ENCODE measurements at places on chromosomes 13 and 19.

DNA sequence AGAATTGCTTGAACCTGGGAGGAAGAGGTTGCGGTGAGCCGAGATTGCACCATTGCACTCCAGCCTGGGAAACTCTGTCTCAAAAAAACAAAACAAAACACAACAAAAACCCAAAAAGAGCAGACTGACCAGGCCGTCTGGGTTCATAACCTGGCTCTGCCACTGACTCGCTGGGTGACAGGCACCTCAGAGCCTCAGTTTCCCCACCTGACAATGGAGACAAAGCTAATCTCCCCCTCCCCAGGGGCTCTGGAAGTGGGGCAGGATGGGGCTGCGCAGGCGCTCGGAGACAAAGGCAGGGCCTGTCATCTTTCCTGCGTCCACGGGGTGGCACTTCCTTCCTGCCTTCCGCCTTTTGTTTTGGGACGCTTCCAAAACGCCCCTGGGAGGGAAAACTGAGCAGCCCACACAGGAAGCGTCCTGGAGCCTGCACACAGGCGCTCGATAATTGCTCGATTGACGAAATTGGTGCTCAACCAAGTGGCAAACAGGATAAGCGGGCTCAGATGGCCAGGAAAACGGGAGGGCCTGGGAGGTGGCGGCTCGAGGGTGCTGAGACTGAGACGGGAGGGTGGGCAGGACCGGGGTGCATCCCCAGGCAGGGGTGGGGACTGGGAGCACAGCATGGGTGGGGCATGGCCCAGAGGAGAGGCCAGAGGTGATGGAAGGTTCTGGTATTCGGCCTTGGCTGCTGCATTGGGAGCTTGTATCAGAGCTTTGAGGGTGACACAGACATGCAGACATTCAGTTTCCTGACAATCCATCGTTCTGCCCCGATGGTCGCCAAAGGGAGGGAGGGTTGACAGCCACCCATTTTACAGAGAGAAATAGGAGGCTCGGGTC is 17.8 kb downstream of the SPC24 start:
- peak; percentile 61 for DNase-seq

- no peak for DNase-seq
Measured at GRCh38 chr13:29471551-29471950, 123.9 kb downstream of the SLC7A1 start.

- DNase-seq, result no peak
Measured at GRCh38 chr19:13729859-13730258, 34.5 kb upstream of the MRI1 start.

GRCh38 chr13:23506071-23506806 is 64.0 kb upstream of the TNFRSF19 start:
- DNase-seq, result no peak

- DNase-seq, result no peak
Measured at GRCh38 chr19:35774274-35775045, 904 bp upstream of the ARHGAP33 start.

- no peak for DNase-seq
Measured at GRCh38 chr19:46639358-46640182, 3.6 kb upstream of the GNG8 start.

- DNase-seq, result no peak
Measured at GRCh38 chr13:29943686-29944085, 93.3 kb upstream of the UBL3 start.

DNA sequence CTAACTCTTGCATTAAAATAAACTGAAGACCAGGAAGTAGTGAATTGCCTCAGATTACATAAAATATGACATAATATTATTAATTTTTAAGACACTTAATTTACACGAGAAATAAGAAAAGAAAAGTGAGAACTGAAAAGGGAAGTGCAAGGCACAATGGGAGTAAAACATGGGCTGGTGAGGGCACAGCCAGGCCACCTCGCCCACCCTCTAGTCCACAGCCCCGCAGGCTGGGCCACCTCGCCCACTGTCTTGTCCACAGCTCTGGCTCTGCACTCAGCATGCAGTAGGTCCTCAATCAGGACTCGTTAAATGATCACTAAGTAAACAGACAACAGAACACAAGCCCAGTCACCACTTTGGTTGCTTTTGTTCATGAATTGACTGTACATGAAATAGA is 67.8 kb upstream of the ARHGEF7 start:
- no peak for DNase-seq

GRCh38 chr19:38475176-38475575 is 41.7 kb downstream of the RYR1 start:
- no peak for DNase-seq

DNA sequence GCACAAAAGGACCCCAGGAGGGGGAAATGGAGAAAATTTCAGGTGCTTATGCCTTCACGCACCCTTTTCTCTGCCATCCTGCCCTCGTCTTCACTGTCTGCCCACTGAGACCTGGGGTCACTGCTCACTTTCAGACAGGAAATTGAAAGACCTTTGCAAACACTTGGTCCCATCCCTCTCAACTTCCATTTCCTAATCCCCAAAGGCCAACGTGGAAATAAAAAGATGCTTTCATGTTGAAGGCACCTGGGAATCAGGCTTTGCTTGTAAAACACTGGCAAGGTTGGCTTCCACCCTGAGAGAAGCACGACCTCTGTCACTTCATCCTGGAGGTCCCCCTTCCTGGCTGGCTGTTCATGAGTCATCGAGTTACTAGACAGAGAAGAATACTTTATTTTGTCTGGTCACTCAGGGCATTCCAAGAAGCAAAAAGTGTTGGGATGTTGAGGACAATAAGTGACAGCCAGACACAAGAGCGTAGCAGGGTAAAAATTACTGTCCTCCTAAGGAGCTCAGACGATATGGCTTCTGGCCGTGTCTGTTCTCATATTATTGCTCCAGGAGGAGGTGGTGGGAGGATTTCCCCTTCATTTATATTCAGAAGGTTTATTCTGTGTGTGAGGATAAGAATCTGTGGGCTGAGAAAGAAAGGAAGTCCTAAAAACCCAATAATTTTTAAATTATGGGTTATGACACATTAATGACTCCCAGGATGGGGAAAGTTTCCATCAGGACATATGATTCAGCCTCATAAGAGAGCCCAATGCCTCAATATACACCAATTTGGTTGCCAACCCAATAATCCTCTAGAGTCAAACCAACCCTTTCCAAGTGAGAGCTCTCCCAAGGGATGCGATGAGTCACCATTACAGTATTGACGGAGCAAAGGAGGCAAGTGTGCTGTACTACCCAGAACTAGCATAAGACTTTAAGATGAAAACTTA is 409.0 kb downstream of the COG6 start:
- no peak for DNase-seq

GRCh38 chr19:49125025-49125731 is 5.8 kb downstream of the PPFIA3 start:
- no peak for DNase-seq

GRCh38 chr13:35723821-35724220 is 247.3 kb upstream of the MAB21L1 start:
- DNase-seq, result no peak

DNA sequence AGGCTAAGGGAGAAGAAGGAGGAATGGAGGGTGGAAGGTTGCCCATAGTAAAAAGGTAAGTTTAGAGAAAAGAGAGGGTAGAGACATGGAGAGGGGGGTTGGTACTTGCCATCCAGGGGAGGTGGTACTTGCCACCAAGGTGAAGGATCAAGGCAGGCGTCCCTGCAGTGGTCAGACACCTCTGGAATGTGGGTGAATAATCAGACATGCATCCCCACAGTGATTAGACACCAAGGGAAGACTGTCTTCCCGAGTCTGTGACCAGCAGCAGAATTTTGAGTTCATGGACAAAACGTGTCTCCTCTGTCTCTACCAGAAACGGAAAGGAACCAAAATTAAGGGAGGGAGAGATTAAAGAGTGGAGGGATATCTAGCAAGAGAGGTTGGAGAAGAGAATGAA is 27.1 kb upstream of the IGFL1 start:
- no peak for DNase-seq

DNA sequence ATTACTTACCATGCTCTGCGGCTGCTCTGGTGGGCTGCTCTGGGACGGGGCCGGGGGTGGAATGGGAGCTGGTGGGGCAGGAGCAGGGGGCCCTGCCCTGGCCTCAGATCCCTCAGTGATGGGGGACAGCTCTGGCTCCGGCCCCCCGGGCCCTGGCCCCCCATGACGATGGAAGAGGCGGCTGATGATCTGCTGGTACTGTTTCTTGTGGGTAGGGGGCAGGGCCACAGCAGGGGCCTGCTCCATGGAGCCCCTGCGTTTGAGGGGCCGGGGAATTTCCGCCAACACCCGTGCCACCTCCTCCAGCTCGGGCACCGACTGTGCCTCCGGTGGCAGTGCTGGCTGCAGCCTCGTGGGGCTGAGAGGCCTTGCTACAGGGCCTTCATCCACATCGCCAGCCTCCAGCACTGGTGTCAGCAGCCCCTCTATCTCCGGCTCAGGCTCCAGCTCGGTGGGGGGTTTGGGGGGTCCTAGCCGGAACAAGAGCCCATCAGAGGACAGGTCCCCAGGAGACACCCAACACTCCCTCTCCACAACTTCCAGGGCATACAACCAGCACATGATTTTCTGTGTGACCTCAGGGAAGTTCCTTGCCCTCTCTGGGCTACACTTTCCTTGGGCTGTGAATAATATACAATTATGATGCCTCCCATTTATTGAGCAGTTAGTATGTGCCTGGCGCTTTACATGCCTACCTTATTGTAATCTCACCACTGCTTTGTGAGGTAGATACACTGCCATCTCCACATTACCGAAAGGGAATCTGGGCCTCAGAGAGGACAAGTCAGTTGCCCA is 12.8 kb downstream of the PPP1R13L start:
- DNase-seq, result no peak

DNA sequence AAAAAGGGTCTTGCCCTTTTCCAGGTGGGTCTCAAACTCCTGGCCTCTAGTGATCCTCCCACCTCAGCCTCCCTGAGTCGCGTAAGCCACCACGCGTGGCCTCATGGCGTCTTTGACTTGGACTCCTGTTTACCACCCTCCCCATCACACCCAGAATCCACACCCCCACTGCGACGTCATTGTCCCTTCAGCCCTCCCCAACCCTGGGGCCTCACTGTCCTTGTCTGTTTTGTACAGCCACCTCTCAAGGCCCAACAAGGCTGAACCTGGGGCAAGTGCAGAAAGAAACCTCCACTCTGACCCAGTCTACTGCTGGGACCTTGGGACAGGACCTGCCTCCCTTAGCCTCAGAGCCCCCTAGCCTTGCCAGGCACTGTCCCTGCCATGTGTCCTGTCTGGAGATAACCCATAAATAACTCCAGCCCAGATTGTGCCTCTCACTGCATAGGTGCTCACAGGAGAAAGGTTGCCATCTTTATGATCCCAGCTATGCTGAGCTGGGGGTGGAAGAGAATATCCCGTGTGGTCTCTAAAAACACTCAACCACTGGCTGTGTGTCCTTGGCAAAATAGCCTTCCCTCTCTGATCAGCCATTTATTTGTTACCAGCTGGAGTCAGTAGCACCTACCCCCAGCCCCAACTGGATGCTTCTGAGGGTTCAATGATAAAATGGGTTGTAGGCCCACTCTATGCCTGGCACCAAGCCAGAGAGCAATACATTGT is 1.8 kb upstream of the IFI30 start:
- DNase-seq, result no peak

- peak; percentile 51 for DNase-seq
Measured at GRCh38 chr19:2168619-2169424, 5.1 kb downstream of the DOT1L start.

DNA sequence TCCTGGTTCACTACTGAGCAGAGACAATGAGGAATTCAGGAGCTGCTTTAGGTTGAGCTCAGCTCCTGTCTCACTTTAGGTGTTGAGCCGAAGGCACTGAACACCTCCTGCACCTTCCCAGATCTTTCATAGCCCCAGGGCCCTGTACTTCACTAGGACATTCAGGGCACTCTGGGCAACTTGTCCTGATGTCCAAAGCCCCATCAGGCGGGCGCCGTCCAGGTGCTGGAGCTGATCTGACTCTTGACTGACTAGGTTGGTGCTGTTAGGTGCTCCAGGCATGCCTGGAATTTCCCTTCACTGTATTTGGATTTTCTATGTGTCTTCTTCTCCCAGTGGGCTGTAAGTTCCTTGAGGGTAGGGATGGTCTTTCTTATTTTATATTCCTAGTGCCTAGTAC is 48.4 kb upstream of the CNMD start:
- no peak for DNase-seq

DNA sequence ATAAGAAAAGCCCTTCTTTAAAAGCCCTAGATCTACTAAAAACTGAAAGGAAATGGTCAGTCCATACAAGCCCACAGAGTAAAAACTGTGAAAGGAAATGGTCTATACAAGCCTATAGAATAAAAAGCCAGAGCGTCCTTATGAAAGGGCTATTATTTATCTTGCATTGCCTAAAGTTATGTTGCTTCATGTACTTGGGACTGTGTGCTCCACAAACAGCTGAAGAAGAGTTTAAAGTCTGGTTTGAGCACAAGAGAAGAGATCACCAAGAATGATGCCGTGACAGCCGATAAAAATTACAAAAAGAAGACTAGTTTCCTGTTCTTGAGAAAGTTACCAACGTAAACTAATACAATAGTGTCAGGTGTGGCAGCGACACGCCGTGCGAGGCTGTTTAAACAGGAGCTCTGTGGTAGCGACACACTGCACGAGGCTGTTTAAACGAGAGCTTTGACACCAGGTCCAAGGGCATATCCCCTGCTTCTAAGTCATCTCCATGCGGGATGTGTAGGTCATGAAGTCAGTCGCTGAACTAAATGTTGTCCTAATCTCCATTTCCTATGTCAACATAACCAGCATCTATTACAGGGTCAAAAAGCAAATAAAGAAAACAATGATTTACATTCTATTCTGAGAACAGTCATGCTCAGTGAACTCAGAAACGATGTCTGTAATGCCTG is 24.9 kb downstream of the PCID2 start:
- DNase-seq, result no peak

DNA sequence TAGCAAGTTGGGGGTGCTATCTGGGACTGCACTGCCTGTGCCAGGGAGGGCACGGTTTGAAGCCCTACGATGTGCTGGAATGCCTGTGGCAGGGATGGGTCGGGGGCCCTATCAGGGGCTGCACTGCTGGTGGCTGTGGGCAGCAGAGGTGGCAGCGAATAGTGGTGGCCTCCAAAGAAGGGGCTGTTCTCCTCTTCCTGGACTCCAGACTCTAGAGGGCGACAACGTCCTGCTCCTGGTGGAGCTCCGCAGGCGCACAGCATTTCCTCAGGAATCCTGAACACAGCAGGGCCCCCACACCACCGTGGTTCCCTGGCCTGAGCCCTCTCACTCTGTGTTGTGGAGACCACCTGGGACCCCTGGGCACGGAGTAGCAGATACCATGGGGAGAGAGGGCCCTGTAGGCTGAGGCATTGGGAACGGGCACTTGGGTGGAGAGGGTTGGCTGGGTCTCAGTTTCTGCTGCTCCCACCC is 145.6 kb downstream of the TNFRSF19 start:
- DNase-seq, result no peak

- DNase-seq, result no peak
Measured at GRCh38 chr13:37615276-37615675, 16.7 kb upstream of the POSTN start.

Data from caudate nucleus (tissue), 63 donors.